DMS79 (cell line): ENCODE measurements at places on chromosomes 1 and 21.

GRCh38 chr1:173530795-173531693 lies 53.9 kb downstream of the PRDX6 start:
- no peak for DNase-seq

DNA sequence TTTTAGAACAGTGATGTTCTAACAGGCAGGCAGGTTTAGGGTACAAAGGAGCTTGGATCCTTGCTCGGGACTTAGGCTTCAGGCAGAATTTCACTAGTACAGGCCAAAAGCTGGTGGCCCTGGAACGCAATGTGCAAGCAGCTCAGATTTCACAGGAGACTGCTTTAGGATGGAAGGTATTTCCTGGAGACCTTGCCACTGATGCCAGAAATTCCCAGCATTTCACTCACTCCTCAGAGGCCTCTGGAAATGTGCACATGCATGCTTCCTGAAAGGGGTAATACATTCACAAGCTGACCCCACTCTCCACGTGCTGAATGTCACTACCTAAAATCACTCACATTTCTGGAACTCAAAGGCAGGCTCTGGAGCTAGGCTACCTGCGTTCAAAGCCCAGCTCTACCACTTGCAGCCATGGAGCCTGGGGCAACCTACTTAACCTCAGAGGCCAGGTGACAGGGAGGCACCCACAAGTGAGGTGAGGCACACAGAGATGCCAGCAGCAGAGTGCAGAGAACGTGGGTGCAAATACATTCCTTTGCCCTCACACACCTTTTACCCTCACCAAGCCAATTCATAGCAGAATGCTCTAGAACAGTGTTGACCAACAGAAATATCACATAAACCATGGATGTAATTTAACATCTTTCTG lies 56.5 kb downstream of the CDC7 start:
- DNase-seq, result no peak

- DNase-seq, result no peak
These were observed 87.7 kb downstream of the LACTBL1 start for GRCh38 chr1:22884806-22885530.

GRCh38 chr1:245988393-245989078 lies 518.5 kb downstream of the SMYD3 start:
- peak; percentile 27 for DNase-seq

- DNase-seq, result no peak
These were observed 75.2 kb upstream of the GADD45A start for GRCh38 chr1:67609577-67610341.

GRCh38 chr1:202197653-202198365 lies 4.2 kb downstream of the LGR6 start:
- DNase-seq, result no peak

DNA sequence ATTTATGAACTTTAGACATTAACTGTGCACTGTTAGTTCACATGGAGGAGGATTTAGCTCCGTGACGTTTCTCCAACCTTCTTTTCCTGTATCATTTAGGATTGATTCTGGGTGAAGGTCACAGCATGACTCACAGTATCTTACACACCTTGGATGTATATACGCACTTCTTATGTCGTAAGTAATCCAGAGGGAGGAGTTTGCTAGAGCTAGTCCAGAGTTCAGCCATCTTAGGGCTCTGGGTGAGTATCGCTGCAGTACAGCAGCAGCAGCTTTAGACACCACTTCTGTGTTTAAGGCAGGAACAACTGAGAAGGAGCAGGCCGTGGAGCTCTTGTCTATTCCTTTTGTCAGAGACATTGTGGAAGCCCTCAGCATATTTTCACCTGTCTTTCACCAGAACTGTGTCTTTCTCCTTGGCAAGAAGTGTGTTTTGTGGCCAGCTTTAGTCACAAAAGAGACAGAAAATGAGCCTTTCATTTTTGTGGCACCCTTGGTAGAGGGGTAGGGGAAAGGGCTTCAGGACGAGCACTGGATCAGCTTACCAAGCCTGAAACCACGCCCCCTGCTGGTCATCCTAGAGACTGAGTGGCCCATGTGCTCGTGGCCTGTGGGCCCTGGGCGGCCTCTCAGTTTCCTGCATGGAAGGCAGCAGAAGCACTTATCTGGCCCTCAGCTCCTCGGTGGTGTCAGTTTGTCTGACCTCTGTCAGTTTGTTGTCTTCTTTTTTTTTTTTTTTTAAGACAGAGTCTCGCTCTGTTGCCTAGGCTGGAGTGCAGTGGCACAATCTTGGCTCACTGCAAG lies 64.0 kb downstream of the ADARB1 start:
- no peak for DNase-seq
